Ascending aorta (tissue), 2 donors: ENCODE measurements at places on chromosomes 4 and X. TPM values are rescaled to one million over a fixed set of nuclear protein-coding genes. Genes with fewer than 3 reads are reported as not detected.

The MAGEA12 gene
- total RNA-seq: not detected

The ADRA2C gene
- 46.1 TPM for total RNA-seq

The QRFPR gene
- total RNA-seq: 0.21 TPM

The SUV39H1 gene
- 0.21 TPM for total RNA-seq

The TLL1 gene
- total RNA-seq: 7.8 TPM

The GPRASP3 gene
- total RNA-seq: 1.7 TPM

The ERAS gene
- total RNA-seq: not detected

The SLC49A3 gene
- 17.7 TPM for total RNA-seq

The TECRL gene
- not detected for total RNA-seq

The NPFFR2 gene
- not detected for total RNA-seq

The TMEM33 gene
- total RNA-seq: 65.1 TPM

DNA sequence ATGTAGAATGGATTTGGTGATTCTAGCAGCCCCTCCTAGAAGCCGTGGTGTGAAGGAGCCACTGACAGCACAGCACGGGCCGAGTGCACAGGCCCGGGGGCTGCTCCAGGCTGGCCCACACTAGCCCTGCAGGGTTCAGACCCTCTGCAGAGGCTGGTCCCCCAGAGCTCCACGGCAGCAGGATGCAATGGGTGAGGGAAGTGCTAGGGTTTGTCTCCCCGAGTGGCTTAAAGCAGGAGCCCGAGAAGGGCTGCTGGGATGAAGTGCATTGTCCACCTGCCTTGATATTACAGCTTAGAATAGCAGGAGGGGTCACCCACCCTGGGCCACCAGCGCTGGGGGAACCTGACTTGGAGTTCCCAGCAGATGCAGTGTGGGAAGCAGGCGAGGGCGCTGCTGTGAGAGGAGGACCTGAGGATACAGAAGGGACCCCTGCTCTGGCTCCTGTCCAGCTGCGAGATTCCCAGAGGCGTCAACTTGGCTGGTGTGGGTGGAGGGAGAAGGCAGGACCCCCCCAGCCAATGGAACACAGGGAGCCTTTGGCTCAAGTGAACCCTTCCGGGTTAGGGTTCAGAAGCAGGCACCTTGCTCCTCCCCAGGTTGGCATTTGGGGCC, 30.0 kb downstream of the WDR1 start:
- DNase-seq: no peak

DNA sequence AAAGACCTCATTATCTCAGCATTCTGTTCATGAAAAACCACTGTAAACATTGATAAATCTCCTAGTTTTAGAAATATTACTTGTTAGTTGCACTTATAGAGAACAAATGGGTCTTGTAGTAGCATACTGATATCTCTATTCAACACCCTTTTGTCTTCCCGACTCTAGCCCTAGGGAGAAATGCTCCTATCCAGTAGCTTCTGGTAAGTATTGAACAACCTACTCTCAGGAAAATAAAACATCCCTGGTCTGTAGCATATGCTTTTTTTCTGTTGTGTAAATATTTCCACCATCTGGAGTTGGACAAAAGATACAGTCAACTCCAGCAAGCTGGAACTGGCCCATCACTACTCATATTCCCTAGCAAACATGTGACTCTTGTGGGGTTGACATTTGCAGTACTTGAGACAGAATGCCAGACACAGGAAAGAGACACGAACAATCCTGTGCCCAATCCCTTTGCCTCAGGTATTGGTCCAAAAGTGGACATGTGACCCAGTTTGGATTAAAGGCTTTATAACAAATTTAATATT, 188.2 kb downstream of the GC start:
- DNase-seq: no peak

GRCh38 chr4:26583538-26583864, 383 bp upstream of the TBC1D19 start:
- no peak for DNase-seq

- DNase-seq: no peak
Measured at GRCh38 chr4:120694973-120695372, 227.6 kb downstream of the PRDM5 start.

DNA sequence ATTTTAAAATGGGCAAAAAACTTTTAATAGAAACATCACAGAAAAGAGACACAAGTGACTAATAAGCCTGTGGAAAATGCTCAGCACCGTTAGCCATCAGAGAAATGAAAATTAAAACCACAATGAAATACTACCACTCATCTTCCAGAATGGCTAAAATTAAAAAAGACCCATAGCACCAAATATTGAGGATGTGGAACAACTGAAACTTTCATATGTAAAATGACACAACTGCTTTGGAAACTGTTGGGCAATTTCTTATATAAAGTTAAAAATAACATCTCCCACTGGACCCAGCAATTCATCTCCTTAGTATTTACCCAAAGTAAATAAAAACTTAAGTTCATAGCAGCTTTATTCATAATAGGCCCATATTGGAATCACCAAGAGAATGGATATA, 94.2 kb downstream of the TENM3 start:
- DNase-seq: no peak

DNA sequence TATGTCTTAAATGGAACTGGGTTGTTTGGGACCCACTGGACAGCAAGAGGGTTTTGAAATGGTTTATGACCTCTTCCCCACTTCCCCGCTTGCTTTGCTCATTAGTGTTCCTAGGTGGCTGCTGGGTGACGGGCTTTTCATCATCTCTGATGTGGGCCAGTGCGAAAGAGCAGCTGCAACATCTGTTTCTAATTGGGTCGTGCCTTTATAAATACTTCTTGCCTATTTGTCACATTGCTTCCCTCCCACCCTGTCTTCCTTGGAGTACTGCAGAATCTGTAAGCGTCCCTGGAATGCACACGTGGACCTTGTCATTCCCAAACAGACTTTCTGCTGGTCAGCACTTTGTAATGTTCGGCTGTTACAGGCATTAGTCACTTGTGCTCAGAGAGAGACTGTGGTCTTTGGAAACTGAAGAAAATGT, 35.2 kb downstream of the SEPTIN11 start:
- DNase-seq: peak; percentile 18

DNA sequence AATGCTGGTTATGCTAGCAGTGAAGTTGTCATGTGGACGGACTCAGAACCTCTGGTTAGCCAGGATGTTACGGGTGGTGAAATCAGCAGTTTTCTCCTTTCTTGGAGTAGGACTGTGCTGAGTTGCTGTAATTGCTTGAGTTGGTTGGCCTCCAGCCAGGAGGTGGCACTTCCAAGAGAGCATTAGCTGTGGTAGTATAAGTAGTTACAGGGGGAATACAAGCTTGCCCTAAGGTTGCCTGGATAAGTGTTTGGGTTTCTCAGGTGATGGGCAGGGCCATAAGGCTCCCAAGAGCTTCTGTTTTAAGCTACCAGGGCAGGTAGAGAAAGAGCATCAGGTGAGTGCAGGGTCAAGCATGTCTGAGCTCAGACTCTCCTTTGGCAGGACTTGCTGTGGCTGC, 103.0 kb downstream of the ZNF518B start:
- DNase-seq: no peak

DNA sequence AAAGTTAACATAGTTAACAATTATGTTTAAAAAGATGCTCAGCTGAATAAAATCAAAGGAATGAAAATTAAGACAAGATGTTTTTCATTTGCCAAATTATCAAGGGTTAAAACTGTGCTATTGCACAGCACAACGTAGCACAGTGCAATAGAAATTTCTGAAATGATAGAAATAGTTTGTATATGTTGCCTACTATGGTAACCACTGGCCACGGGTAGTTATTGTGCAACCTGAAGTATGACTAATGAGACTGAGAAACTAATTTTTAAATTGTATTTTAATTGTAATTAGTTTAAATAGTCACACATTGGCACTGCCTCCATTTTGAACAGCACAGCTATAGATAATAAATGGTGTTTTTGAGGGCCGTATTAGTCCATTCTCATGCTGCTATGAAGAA, 343.1 kb upstream of the FAM241A start:
- DNase-seq: no peak

GRCh38 chr4:99934891-99935290, 11.5 kb downstream of the DNAJB14 start:
- no peak for DNase-seq

GRCh38 chr4:109156356-109156755, 146.1 kb downstream of the COL25A1 start:
- no peak for DNase-seq

DNA sequence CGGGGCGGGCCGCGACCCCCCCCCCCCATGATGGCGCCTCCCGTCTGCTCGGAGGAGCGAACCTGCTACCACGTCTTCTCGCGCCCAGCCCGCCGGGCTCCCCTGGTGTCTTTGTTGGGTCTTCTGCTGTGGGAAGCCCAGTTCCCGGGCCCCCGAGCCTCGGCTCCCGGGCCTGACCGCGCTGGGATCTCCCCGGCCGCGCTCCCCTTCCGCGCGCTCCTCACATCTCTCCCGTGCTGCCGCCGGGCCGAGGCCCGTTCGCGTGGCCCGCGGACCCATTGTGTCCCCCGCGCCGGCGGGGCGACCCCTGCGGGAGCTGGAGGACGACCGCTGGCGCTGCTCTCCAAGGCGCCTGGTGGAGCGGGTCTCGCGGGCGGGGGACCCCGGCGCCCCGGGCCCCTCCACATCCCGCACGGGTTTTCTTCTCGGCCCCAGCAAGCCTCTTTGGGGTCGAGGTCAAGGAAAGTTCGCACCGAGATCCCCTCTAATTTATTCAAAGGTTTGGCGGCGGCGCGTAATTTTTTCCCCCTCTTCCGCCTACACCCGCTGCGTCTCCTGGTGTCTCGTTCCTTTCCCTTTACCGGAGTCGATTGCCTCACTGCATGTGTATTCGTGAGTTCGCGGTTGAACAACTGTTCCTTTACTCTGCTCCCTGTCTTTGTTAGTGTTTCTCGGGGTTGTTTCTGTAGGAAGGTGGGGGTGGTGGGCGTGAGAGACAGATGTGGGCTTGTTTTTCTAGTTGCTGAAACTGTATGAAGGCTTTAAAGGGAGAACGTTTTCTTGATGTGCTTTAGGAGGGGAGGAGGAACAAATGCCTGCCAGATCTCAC, 770 bp downstream of the SMAD1 start:
- no peak for DNase-seq

DNA sequence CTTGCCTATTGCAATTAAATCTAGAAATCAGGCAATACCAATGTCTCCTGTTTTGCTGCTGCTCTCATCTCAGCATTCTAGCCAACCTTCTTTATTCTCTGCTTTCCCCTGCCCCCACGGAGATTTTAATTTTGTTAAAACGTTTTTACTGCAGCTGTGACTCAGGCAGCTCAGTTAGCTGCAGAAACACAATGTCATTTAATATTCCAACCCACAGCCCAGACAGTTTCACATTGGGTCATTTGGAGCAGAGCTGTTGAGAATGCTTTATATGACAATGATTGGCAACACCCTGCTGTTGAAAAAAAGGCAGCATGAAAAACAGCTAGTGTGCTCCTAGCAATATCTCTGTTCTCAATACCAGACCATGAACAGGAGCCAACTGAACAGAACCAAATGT, 12.6 kb upstream of the SLC10A4 start:
- DNase-seq: no peak

DNA sequence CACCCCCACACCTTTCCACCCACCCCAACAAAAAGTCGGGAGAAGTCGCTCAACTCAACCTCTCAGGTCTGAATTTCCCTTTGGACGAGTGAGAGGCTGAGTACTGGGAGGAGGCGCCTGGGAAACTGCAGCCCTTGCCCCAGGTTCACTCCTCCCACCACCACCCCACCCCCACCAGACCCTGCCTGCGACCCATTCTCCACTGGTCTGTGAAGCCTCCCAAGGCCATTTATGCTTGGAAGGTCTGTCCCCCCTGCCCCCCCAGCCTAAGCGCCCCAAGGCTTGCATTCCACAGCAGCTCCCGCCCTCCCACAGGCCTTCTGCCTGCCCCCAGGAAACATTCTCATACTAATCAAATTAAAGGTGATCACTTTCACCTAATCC, 27.2 kb downstream of the ELF4 start:
- DNase-seq: no peak

DNA sequence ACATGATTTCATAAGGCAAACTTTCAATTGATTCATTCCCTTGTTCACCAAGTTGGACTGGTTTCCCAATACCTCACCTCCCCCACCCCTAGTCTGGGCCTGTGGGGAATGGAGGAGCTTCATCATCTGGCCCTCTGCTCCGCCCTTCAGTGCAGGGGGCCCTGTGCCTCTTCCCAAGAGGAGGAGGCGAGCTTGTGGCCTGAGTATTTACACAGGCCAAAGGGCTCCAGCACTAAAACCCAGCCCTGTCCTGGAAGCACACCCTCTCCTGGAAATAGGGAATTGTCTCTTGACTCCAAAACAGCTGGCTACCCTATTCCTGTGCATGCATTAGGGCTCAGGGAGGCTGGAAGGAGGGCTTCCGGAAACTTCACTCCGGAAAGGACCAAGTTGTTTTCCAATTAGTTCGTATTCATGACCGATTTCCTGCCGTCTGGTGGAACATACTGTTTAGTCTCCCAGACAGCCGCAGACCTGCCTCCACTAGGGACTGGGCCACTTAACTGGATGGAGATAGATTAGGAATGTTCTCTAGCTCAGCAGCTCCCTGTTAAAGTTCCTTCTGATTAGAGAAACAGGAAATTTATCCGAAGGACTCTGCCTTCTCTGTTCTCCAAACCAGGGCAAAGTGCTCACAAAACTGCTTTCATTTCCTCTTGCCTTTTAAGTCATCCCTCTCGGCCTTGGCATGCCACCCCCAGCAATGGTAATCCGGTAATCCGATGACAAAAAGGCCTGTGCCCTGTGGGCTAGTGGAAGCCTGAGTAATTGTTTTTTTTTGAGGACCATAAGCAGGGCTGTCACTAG, 5.8 kb downstream of the SRPX2 start:
- DNase-seq: peak; percentile 81

DNA sequence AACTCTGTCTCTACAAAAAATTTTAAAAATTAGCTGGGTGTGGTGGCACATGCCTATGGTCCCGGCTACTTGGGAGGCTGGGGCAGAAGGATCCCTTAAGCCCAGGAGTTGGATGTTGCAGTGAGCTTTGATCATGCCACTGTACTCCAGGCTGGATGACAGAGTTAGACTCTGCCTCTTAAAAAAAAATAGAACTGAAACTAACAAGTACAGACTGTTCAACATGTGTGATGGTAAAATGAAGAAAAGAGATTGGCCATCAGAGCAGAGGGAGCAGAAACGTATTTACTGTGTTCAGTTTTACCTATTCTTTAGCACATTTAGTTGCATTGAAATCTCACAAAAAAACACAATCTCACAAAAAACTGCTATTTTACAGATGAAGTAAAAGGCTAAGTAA, 77.9 kb upstream of the NAP1L5 start:
- DNase-seq: no peak

- peak; percentile 64 for DNase-seq
Measured at GRCh38 chrX:46912603-46913491, 626 bp downstream of the JADE3 start.
